ENCODE measurements at places on chromosomes 7 and 10.

DNA sequence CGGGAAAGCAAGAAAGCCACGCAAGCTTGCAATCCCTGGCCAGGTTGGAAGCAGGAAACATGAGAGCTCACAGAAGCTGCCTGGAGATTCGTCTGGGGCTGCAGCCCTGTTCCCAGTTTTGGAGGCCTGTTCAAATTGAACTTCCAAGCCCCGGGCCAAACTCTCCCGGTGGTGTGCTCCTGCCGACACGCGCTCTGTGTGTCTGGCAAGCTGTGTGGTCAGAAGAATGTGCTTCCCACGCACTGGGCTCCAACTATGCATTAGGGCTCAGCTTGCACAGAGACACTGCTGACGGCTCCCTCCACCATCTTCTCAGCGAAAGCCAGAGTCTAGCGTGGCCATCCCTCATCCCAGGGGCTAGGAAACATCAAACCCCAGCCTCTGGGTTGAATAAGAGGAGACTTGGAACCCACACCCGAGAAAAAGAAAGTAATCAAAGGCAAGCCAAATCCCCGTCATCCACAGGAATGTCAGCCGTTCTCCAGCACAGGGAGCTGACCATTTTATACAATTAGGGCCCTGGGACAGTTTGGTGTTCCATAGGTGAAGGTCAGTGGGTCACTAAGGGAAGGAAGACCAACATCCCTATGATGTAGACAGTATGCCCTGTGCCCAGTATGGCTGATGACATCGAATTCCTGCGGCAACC lies 107.2 kb downstream of the FGFR2 start:
- DNase-seq, result peak; percentile 57

DNA sequence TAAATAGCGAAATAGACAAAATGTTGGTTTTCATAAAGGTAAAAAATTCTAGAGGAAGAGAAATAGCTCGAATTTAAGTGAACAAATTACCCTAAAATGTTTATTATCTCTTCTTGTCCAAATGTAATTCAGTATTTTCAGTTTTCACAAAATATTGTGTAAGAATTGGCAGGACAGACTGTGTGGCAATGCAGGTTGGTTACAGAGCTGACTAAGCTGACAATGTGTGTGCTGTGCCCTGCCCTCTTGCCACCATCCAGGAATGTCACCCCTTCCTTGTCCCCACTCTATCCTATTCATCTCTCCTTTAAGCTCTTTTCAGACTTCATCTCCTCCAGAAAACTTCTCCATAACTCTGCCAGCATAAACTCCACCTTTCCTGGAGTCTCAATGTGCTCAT lies 46.1 kb downstream of the COL28A1 start:
- peak; percentile 46 for DNase-seq

- no peak for DNase-seq
Observed at GRCh38 chr7:151711906-151712809, 164.8 kb downstream of the PRKAG2 start.

- no peak for DNase-seq
Observed at GRCh38 chr7:155324012-155324917, 26.6 kb downstream of the INSIG1 start.

DNA sequence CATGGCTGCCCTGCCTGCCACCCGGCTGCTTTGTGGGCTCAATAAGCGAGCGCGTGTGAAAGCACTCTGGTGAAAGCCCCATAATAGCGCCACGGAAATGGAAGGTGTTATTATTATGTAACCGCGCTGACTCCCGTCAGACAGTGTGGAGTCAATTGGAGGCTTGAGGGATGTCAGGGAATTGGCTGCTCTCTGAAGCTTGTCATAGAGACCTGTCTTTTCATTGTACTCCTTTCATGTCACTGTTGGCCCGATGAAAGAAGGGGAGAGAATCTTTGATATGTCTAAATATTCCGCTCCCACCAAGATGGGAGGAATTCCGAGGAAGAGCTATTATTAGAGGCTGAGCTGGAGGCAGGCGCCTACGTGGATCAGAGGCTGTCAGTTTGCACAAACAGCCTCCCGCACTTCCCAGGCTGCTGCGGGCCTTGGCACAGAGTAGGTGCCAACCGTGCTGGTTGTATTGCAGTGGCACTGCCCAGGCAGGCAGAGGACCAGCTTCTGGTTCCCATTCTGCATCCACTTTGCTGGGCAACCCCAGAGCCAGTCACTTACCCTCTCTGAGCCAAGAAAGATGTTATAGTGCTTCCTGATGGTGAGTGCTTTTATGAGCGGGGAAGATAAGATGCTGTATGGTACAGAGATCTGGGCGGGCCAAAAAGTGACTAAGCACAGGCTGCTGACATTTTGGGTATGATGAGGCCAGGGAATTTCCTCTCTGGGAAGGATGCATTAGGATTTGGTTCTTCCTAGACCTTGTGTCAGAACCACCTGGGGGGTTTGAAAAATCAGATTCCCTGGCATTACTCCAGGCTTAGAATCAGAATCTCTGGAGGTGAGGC lies 151.4 kb downstream of the RPS24 start:
- no peak for DNase-seq

DNA sequence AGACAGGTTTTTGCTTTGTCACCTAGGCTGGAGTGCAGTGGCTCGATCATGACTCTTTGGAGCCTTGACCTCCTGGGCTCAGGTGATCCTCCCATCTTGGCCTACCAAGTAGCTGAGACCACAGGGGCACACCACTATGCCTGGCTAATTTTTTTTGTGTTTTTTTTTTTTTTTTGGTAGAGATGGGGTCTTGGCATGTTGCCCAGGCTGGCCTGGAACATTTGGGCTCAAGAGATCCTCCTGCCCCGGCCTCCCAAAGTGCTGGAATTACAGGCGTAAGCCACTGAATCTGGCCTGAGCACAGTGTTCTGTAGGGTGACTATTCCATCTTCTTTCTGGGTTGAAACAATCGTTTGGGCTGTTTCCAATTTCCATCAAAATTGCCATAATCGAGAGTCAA lies 1.5 kb upstream of the MUC3A start:
- no peak for DNase-seq

DNA sequence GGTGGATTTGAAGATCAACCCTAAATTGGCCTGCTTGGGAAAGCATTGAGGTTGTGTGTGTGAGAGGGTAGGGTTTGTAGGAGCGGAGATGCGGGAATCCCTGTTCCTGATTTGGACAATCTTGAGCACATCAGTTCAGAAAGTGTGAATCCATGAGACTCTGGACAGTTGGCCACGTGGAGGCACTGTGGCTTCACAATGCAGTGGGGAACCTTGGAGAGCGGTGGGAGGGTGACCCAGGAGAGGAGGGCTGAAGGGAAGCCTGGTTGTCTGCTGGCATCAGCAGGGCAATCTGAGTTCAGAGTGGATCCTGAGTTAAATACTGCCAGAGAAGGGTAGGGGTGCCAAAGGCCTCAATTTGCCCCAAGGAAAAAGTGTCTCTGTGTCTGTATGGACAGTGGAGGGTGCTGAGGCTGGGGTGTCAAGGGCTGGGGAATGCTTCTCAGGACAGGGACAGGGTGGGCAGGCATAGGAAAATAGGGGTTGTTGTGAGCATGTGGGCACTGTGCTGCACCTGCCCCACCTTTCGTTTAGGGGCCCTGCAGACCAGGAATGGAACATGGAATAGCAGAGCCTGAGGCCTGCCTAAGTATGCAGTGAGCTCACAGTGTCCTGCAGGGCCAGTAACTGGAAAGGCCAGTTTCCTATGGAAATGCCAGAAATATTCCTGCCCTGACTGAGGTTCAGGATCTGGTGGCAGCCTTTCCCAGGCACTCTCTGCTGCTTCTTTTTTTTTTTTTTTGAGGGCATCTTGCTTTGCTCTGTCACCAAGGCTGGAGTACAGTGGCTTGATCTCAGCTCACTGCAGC lies 162.9 kb upstream of the PRSS58 start:
- DNase-seq, result no peak

- DNase-seq, result no peak
Observed at GRCh38 chr10:89182894-89183293, 24.2 kb downstream of the CH25H start.

DNA sequence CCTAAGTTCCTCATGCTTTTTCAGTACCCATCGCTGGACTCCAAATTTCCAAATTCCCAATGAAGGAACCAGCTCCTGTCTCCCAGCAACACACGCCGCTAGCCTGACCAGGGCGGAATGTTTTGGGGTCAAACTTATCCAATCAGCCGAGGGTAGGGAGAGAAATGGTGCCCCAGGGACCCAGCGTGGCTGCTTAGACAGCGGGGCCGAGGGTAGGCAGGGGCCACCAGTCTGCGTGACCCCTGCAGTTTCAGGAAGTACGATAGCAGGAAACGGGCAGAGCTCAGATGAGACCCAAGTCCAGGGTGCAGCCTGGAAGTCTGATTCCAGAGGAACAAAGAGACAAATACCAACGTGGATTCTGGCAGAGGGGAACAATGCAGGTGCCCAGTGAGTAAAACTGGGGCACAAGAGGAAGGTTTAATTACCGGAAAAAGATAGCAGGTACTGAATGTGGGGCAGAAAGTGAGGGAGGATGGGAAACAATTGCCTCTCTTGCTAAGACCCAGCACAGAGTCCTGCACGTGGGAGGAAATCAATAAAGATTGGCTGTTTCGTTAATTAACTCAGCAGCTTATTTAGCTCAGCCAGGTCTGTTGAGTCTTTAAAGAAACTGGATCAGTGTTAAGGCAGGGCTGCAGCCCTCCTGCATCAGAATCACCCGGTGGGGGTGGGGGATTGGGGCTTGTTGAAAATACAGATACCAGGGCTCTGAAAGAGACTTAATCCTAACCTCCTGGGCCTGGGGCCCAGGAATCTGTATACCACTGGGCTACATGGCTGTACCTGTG lies 50.4 kb upstream of the NFE2L3 start:
- no peak for DNase-seq

- DNase-seq, result no peak
Observed at GRCh38 chr10:1664333-1664964, 72.9 kb downstream of the ADARB2 start.

DNA sequence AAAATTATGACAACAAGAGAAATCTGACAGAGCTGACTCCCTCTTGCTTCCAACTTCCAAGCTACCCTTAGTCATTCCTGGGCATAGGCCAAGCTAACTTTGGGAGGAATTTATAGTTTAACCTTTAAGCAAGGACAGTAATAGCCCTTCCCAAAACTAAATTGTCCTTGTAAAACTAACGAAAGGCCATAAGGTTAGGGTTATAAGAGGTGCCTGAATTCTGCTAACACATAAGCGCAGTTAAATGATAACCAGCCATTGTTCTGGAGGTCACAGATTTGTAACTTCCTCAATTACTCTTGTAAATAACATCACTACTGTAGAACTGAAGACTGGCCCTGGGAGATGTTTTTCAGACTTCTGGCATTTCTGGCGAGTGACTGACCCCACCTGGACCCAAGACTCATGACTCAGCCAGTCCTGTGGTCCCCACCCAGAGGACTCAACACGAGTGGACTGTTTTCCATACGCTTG lies 481.2 kb downstream of the KCNMA1 start:
- no peak for DNase-seq

- DNase-seq, result no peak
Observed at GRCh38 chr10:75962395-75963061, 531.1 kb downstream of the LRMDA start.

DNA sequence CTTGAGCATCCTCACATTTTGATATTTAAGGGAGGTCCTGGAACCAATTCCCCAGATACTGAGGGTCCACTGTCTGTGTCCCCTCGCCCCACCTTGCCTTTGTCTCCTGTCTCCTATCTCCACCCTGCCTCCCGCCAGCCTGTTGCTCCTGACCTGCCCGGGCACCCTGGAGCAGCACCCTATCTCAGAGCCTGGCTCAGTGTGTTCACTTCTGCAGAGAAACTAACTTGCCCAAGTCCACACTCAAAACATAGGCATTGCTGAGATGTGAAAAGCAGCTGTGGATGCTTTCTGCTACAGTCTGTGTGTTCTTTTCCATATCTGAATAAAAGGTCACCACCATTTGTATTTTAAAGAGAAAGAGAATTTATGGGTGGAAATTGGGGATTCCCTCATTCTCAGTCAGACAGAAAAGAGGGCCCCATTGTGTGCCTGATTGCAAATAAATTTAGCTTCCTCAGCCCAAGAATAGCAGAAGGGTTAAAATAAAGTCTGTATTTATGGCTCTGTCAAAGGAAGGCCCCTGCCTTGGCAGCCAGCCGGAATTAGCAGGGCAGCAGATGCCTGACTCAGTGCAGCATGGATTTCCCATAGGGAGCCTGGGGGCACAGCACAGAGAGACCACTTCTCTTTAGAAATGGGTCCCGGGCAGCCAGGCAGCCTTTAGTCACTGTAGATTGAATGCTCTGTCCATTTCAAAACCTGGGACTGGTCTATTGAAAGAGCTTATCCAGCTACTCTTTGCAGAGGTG lies 161.3 kb downstream of the EGFR start:
- DNase-seq, result no peak

- DNase-seq, result no peak
Observed at GRCh38 chr10:12419262-12419847, 70.0 kb downstream of the CAMK1D start.

GRCh38 chr10:77071001-77071511 lies 566.6 kb downstream of the KCNMA1 start:
- DNase-seq, result no peak

GRCh38 chr10:71697938-71698709 lies 21.5 kb downstream of the C10orf105 start:
- DNase-seq, result no peak

DNA sequence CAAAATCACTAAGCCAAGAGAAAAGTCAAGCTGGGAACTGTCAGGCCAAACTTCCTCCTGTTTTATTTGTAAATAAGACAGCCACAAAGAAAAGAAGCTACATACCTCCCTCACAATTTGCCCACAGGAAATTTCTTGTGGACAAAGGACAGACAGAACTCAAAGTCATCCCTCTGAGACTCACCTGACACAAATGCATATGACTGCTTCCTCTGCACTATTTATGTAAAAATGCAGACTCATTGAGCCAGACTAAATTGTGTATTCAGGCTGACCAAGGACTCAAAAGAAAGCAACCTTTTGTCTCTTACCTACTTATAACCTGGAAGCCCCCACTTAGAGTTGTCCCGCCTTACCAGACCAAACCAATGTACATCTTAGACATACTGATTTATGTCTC lies 11.8 kb downstream of the TOMM7 start:
- DNase-seq, result no peak

GRCh38 chr10:80253266-80253962 lies 36.0 kb downstream of the MAT1A start:
- no peak for DNase-seq

- DNase-seq, result no peak
Observed at GRCh38 chr7:132103718-132104117, 472.6 kb downstream of the PLXNA4 start.

DNA sequence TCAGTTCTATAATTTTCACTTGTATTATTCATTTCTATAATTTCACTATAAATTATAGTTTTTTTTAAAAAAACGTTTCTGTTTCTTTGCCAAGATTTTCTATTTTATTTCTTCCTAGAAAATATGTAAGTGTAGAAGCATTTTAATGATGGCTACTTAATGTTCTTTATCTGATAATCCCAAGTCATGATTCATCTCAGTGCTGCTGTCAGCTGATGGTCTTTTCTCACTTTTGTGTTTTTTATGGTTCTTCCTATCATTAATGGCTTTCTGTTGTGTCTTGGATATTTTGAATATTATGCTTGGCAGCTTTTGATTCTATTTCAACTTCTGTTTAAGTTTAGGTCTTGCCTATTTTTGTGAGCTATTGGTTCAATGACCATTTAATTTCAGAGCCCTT lies 268.6 kb downstream of the BAMBI start:
- DNase-seq, result no peak

GRCh38 chr10:70759781-70760180 lies 25.4 kb downstream of the TBATA start:
- no peak for DNase-seq

Measured in breast epithelium (tissue), 4 donors.